Prostate gland (tissue), 2 donors: ENCODE measurements at places on chromosomes 6 and 20. TPM values are rescaled to one million over a fixed set of nuclear protein-coding genes. Genes with fewer than 3 reads are reported as not detected.
A peak's percentile ranks its signal among the peaks of the same experiment; 100 is the strongest.

- no peak overlapping the region for H3K27ac ChIP-seq
- H3K4me1 ChIP-seq: no peaks in the 10 kb centered on the region
- no peaks in the 10 kb centered on the region for H3K27me3 ChIP-seq
- H3K36me3 ChIP-seq: no peaks in the 10 kb centered on the region
- no peak for DNase-seq
- H3K4me3 ChIP-seq: no peak overlapping the region
Observed at GRCh38 chr20:56780266-56780665, 151.2 kb downstream of the TFAP2C start.

GRCh38 chr6:169510871-169511270 lies 191.0 kb downstream of the WDR27 start:
- H3K36me3 ChIP-seq: no peaks in the 10 kb centered on the region
- H3K27me3 ChIP-seq: no peaks in the 10 kb centered on the region
- no peak overlapping the region for H3K4me3 ChIP-seq
- no peak for DNase-seq
- no peak overlapping the region for H3K27ac ChIP-seq

Gene MEI4
- not detected for total RNA-seq

DNA sequence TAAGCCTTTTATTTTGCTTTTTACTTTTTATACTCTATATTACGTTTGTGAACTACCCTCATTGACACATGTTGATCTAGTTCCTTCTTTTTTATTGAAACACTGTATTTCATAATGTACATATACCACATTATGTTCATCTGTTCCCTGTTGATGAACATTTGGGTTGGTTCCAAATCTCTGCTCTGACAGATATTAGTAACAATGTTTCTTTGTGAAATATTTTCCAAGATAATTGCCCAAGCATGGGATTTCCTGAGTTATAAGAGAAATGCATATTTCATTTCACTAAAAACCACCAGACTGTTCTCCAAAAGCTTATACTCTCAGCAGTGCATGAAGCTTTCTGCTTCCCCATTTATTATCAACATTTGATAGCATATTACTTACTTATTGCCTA lies 44.2 kb upstream of the TNFRSF21 start:
- H3K27me3 ChIP-seq: no peaks in the 10 kb centered on the region
- H3K4me3 ChIP-seq: no peak overlapping the region
- DNase-seq: no peak
- H3K4me1 ChIP-seq: no peaks in the 10 kb centered on the region

Gene BMP6
- total RNA-seq: 0.36 TPM

- no peaks in the 10 kb centered on the region for H3K4me1 ChIP-seq
- H3K36me3 ChIP-seq: no peaks in the 10 kb centered on the region
- DNase-seq: no peak
- no peak overlapping the region for H3K27ac ChIP-seq
- H3K27me3 ChIP-seq: no peaks in the 10 kb centered on the region
Observed at GRCh38 chr20:40960521-40960956, 68.1 kb upstream of the TOP1 start.

DNA sequence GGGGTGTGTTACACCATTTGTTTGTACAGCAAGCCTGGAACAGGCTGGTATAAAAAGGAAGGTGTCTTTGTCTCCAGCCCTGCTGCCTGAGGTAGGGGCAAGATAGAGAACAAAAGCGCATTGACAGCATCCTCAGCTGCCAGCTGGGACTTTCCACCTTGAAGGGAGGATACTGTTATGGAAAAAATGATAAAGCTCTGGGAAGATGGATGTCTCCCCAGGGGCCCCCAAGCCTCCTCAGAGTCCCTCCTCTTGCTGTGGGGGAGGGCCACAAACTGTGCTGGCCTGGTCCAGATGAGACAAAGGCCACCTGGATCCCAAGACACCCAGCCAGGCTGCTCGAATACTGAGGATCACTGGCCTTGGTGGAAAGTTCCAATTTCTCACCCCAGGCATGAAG lies 13.0 kb downstream of the REM1 start:
- no peaks in the 10 kb centered on the region for H3K36me3 ChIP-seq
- DNase-seq: no peak
- H3K4me3 ChIP-seq: no peak overlapping the region
- no peak overlapping the region for H3K27ac ChIP-seq

Gene RGS19
- total RNA-seq: 13.3 TPM

Gene TBX18
- total RNA-seq: 3.4 TPM

- no peaks in the 10 kb centered on the region for H3K27me3 ChIP-seq
- no peaks in the 10 kb centered on the region for H3K36me3 ChIP-seq
- no peak overlapping the region for H3K4me3 ChIP-seq
- DNase-seq: peak; percentile 56
- no peaks in the 10 kb centered on the region for H3K4me1 ChIP-seq
Observed at GRCh38 chr6:168060521-168060931, 18.5 kb downstream of the FRMD1 start.

Gene PXMP4
- 13.3 TPM for total RNA-seq
